ENCODE measurements at places on chromosomes 11 and 22. TPM values are rescaled to one million over a fixed set of nuclear protein-coding genes. Genes with fewer than 3 reads are reported as not detected.

WNT7B gene
- not detected for total RNA-seq

P2RX6 gene
- not detected for total RNA-seq

DNA sequence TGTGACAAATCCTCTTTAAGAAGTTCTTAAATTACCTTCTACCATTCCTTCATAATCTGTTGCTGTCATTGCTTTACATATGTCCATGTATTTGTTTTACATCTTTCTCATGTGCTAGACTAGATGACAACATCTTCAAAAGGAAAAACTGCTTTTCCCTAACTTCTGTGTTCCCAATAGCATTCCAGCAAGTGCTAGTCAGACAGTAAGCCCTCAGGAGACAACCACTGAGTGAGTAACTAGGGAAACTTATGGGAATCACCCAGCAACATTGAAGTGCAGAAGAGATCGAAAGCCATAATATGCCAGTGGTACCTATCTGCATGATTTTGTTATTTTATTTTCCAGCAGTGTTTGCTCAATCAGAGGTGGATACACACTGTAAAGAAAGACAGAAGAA is 889.7 kb upstream of the API5 start:
- H3K4me3 ChIP-seq = no peak overlapping the region
- no peaks in the 10 kb centered on the region for H3K4me1 ChIP-seq

DNA sequence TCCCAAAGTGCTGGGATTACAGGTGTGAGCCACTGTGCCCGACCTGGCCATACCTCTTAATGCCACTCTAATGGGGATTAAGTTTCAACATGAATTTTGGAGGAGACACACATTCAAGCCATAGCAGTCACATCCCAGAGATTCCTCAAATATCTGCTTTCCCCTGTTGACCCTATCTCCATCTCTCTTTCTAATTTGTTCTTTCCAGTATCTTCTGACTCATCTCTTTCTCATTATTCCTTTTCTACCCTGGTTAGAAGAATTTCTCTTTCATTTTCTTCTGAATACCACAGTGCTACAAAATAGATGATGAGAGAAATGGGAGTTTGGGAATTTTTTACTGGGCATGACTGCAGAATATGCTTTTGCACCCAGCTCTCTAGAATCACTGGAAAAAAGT is 5.1 kb downstream of the OR10V1 start:
- DNase-seq = no peak
- H3K4me3 ChIP-seq = no peak overlapping the region
- no peaks in the 10 kb centered on the region for H3K27me3 ChIP-seq
- H3K36me3 ChIP-seq = no peaks in the 10 kb centered on the region

IGSF22 gene
- not detected for total RNA-seq

GLYAT gene
- not detected for total RNA-seq

DNA sequence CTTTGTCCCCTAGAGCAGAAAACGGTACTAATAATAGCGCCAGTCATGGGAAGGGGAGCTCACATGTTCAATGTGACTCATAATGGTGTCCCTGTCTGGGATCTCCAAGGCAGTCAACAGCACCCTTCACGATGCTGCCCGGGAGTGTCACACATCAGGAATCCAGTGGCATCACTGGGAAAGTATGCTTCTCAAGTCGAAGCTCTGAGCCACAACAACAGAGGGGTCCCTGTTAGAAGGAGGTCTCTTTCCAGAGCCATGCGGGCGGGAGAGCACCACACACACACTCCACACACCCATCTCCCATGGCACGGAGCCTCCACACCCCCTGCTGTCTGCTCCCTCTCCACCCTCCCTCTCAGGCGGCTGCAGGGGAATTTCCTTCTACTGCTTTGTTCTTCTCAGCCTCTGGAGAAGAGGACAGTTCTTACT is 119.7 kb downstream of the ETS1 start:
- H3K4me3 ChIP-seq = no peak overlapping the region
- peak; percentile 88 for DNase-seq
- H3K27me3 ChIP-seq = no peaks in the 10 kb centered on the region
- peak overlapping the region; percentile 82 for H3K27ac ChIP-seq
- peaks cover 45% of the 10 kb centered on the region for H3K4me1 ChIP-seq
